ENCODE measurements at places on chromosomes 1 and 21.

- no peak for DNase-seq
Measured at GRCh38 chr1:53484705-53485477, 25.7 kb downstream of the DMRTB1 start.

GRCh38 chr1:193707271-193708021, 521.0 kb upstream of the B3GALT2 start:
- no peak for DNase-seq

DNA sequence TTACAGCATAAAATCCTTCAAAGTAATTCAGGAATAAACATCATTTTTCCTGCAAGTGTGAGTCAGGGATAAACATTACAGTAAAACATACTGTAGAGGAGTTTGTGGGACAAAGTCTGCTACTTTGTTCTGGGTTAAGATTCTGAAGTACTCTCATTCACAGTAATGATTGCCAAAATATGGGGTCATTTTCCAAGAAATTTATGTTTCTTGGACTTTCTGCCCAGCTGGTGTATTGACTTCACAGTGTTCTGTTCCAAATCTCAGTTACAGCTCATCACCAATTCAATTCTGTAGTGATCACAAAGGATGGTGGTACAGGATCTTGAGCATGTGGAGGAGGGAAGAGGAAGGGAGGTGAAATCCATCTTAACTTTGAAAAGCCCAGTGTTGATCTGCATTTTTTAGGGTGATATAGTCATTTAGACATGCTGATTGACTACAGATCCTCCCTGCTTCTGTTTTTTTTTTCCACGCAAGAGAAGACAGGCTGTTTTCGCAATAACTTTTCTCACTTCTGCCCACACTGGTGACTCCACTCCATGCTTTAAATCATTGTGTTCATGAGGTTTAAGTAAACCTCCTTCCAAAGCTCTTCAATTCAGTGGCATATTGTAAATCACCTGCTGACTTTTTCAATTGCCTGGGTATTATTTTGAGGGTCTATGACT, 60.4 kb upstream of the C1orf53 start:
- DNase-seq = no peak

- DNase-seq = no peak
Measured at GRCh38 chr1:38569932-38570656, 289.5 kb downstream of the RRAGC start.

- peak; percentile 59 for DNase-seq
Measured at GRCh38 chr1:98661544-98662355, at the start of gene SNX7. Gene SNX7, plus strand, starts transcription at chr1:98661721. Its CDS starts 11 bp downstream, at chr1:98661732.

DNA sequence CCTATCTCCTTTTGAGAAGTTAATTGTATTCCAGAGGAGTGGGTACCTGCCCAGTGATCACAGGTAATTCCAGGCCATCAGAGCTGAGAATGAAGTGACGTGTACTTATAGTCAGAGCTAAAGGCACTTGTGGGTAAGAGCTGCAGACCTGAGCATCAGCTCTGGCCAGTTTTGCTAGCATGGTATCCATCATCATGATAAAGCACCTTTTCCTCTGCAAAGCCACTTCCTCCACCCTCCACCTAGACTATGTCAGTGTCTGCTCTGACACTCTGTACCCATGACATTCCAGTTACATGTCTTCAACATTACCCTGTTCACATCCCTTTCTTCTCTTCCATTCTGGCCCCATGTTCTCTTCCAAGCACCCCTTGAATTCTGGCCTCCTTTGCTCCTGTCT, 157.3 kb downstream of the GRIK3 start:
- DNase-seq = no peak

- DNase-seq = no peak
Measured at GRCh38 chr1:228919914-228920313, 184.6 kb downstream of the RHOU start.

DNA sequence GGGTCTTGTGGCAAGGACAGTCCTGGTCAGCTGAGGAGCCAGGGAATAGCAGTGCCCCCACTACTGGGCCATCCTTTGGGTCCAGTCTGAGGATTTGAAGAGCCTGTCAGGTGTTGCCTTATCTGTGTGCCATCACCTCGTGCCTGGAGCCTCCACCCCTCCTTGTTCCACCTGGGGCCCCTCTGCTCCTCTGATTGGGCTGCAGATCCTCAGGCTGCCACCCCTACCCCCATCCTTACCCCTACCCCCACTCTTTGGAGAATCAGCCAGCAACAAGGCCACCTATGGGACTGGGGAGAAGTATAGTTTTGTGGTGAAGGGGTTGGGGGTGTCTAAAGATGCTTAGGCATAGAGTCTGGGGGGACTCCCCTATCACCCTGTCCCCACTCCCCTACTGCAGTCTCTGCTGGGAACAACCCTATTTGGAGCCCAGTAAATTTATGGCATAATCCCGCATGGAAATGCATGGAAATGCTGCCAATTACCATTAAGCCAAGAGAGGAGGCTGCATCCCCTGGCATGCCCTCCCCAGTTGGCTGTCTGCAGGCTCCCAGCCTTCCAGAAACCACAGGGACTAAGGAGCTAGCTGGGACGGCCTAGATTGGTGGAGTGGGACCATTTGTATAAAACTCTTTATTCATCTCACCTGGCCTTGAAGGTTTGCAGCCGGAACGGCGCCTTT, 142.7 kb upstream of the CSF3R start:
- no peak for DNase-seq

GRCh38 chr1:28640766-28641165, 2.1 kb downstream of the TAF12 start:
- DNase-seq = no peak

DNA sequence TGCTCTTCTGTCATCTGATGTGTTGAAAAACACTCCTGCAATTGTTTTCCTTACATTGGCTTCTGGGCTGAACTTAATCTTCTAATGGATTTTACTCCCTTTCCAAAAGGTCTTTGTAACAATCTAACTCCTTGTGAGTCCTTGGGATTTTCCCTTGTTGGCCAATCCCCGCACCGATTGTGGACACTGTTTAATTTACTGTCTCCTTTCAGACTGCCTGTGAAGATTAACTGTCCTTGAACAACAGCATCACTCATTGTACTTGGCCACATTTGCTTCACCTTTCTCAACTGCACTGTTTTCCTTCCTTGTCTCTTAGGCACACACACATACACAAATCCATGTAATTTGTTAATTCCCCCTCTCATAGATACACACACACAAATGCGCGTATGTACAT, 120.4 kb downstream of the SPATA46 start:
- DNase-seq = no peak

DNA sequence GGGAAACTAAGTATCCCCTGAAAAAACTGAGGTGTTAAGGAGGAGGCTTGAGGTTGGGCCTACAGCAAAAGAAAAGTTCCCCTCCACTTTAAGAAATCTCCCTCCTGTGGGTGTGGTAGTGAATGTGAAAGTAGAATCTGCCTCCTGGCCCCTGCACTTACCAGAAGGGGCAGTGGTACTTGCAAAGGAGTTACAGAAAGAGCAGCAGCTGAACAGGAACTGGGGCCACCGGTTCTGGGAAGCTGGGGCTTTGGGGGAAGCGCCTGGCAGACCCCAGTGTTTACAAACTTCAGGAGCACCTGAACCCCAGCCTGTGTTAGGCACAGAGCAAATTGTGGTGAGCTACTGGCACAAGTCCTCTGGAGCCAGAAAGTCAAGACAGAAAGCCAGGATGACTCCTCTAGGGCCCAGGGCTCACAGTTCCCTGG, 250.2 kb upstream of the FGGY start:
- no peak for DNase-seq

DNA sequence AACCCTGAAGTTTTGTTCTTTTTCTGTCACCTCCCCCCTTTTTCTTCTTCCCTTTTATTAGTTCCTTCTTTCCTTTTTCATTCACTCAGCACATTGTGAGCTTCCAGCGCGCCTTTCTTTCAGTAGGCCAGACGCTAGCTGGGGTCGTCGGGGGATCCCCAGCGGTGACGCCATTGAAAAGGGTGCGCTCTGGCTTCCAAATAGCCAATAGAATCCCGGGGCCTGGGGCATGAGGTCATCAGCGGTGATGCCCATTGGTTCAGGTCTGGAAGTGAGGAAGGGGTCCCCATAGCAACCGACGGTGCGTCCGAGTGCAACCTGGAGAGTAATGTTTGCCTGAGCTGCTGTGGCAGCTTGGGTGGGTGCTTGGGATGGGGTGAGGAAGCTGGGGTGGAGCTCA, 6.9 kb upstream of the EFNA3 start:
- DNase-seq = peak; percentile 58

- DNase-seq = no peak
Measured at GRCh38 chr21:38831526-38832467, 26.1 kb downstream of the ETS2 start.

DNA sequence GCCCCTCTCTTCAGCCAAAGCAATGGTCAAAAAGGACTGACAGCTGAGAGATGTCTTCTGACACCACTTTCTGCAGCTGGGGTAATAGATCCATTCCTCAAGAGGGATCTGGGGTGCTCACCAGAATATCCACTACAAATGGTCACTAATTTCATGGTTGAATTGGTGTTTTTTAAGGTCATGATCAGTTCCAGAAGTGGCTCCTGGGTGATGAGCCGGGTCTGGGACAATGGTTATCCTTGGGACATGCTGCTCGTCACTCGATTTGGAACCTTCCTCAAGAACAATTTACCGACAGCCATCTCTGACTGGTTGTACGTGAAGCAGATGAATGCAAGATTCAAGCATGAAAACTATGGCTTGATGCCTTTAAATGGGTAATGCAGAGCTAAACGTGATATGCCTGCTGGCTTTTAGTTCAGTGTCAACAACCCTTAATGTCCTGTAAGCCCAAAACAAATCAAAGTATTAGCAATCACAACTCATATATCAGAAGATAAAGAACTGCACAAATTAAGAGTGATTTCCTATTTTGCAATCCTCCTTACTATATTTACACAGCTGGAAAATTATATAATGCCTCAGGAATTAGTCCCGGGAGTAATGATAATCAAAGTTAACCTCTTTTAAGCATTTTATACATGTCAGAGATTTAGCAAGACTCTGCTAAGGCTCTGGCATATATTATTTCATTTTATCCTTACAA, 20.1 kb downstream of the FMO3 start:
- no peak for DNase-seq

DNA sequence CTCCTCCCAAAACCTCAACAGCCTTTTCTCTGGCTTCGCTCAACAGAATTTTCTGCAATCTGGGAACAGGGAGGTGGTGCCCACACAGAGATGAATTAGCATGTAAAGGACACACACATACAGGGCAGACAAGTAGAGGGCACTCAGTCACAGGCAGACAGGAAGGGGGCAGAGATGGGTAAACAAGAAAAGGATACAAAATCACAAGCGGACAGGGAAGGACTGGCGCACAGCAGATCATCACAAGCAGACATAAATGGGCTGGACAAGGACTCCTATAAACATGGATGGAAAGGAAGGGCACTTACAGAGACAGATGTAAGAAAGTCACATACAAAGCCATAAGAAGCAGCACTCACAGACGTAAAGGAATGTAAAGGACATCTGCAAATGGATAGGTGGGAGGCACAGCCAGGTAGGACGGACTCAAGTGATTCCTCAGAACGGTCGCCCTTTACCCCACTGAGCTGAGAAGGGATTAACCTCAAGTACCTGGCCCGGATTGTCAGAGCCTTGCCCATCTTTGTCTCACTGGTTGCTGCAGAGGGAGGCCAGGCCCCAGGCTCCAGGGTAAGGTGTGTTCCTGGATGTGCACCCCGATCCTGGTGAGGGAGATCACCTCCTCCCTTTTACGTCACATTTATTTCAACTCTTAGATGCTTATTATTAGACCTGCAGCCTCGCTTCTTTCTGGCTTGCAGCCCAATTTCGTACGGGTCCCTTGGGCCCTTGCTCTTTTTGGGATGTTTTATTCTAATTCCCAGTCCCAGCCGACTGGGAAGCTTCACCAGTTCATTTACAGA, 836 bp upstream of the PRCC start:
- peak; percentile 58 for DNase-seq

- DNase-seq = no peak
Measured at GRCh38 chr1:227808566-227808965, 6.9 kb upstream of the PRSS38 start.

GRCh38 chr1:41812051-41812450, 106.7 kb downstream of the HIVEP3 start:
- peak; percentile 53 for DNase-seq

DNA sequence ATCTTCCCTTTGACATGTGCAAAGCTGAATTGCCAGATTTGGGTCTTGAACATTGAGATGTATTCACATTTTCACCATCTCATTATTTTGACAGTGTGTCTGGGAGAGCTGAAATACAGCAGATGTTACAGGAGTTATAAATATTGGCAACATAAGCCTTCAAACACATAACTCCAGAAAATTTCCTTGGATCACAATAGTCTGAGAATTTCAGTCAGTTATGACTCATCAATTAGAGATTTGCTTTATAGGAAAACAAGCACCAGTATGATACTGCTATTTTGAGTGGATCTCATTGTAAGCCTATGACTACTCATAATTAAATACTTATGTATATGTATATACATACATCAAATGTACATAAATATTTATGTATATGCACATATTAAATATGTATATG, 1171.8 kb downstream of the AMY1C start:
- no peak for DNase-seq

DNA sequence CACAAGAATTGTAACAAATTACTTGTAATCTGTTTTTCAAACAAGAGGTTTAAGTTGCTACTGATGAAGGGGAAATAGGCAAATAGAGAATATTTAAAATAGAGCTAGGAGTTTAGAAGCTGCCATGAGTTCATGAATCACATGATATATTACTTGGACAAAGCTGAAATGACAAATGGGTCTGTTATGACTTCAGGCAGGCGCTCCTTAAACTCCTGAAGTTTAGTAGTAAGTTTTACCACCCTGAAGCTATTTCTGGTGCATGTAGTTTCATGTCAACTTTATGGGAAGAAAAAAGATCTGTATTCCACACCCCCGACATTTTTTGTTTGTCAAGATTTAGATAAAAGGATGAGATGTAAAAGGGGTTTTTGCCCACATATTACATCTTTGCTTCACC, 58.5 kb downstream of the PLA2G4A start:
- DNase-seq = no peak

- DNase-seq = no peak
Measured at GRCh38 chr1:45834689-45835088, 31.3 kb downstream of the MAST2 start.

DNA sequence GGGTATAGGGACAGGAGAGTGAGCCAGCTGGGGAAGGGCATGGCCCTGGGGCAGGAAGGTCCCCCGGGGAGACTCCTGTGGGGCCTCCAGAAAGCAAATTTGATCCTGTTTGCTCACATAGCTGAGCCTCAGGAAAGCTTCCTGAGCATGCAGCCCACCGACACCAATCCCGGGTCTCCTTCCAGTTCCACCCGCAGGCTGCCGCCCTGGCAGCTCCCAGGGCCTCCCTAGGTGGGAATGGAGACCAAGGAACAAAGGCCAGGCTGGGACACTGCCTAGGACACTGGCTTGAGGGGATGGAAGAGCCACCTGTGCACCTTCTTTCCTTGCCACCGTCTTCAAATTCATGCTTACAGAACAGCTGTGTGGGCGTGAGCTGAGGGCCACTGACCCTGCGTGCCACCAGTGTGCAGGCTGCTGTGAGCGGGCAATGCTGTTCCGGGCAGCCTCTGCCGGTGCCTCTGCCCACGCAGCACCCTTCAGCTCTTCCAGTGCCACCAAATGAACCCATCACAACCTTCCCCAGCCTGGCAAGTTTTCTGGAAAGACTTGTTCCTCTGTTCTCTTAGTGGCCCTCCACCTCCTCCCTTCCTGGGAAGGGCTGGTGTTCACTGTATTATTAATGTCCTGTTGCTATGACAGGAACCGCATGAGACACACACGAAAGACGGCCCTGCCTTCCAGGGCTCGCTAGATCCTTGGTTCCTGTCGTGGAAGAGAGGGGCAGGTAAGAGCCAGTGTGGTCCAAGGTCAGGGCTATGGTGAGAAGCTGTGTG, 53.6 kb downstream of the ACBD3 start:
- DNase-seq = peak; percentile 41
